ENCODE measurements at places on chromosomes 6 and 20.

GRCh38 chr20:2618815-2619214 is 33.6 kb upstream of the NOP56 start:
- no peak for DNase-seq

GRCh38 chr6:27825025-27825793 is 87.0 kb downstream of the OR2B2 start:
- no peak for DNase-seq

GRCh38 chr6:109139109-109139508 is 43.8 kb downstream of the CEP57L1 start:
- DNase-seq: no peak

- DNase-seq: no peak
These were observed 8.2 kb upstream of the CDKN1A start for GRCh38 chr6:36670271-36670670.

GRCh38 chr6:149960488-149960887 is 3.3 kb upstream of the ULBP1 start:
- no peak for DNase-seq

DNA sequence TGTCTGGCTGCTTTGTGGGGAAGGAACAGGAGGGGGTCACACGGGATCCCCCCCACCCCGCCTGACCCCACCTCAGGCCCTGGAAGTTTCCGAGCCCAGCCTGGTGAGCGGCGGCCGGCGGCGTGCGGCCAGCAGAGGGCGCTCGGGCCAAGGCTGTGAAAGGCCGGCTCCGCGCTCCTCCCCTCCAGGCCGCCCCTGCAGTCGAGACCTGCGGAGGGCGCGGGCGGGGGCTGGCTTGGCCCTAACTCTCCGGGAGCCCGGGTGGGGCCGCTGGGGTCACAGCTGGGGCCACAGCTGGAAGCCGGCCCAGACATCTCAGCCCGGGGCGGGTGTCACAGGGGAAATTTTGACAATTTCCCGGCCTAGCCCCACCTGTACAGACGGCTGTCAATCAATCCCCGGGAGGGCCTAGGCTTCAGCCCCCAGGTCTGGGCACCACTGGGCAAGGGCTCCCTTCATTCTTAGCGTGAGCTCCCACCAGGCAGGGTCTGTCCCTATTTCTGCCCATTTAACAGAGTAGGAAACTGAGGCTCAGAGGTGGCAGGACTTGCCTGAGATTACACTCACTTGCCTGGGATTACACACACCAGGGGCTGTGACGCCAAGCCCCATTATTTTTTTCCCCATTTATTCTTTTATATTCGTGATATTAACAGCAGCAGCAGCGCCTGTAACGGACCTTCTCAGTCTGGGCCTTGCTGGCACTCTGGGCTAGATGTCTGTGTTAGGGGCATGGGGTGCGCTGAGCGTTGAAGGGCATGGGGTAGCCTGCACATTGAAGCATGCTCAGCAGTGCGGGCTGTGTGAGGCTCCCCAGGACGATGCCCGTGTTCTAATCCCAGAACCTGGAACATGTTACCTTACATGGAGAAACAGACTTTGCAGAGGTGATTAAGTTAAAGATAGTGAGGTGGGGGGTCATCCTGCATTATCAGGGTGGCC is 23.0 kb downstream of the ZBP1 start:
- DNase-seq: peak; percentile 59

GRCh38 chr20:24721891-24722568 is 227.0 kb upstream of the CST7 start:
- DNase-seq: no peak

GRCh38 chr6:134464690-134465411 is 146.9 kb upstream of the SGK1 start:
- DNase-seq: no peak

- no peak for DNase-seq
These were observed 270.0 kb upstream of the SOX4 start for GRCh38 chr6:21323577-21323976.

DNA sequence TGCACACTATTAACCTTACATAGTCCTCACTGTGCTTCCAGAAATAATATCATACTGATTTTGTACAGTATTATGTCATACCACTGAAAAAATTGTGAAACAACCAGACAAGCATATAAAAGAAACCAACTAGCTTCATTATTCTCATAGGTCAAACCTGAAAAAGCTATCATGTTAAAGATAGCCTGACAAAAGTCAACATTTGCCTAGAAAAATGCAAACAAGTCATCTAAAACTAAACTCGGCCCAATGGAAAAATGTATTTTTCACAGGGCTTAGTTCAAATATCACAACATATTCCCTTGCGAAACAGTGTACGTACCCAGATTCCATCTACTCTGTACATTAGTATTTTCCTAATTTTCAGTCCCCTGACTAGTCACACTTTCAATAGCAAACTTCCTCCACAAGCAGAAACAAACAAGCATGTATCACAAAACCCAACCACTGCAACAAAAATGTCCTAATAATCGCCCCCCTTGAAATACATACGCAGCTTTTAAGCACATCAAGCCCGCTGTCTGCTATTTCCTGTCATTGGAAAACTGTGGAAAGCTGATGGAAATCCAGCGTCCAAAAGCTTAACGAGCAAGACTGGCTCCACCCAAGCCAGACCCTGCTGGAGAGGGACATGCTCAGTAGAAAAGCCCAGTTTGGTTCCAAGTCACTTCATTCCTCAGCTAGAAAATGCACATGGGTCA is 93.1 kb downstream of the EPB41L2 start:
- DNase-seq: no peak

DNA sequence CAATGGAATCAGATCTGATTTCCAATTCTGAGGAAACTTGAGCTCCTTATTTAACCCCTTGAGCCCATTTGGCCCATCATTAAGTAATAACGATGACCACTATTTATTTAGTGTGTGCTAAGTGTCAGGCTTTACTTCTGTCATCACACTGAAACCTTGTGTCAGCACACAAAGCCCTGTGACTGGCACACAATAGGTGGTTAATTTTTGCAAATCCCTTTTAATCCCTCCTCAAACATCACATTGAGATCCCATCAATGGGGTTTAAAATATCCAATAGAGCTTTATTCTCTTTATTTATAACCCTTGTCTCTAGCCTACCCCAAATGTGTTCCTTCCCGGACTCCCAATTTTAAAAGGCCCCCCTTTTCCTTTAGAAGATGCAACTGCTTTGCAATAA is 656.8 kb upstream of the CHD6 start:
- no peak for DNase-seq

DNA sequence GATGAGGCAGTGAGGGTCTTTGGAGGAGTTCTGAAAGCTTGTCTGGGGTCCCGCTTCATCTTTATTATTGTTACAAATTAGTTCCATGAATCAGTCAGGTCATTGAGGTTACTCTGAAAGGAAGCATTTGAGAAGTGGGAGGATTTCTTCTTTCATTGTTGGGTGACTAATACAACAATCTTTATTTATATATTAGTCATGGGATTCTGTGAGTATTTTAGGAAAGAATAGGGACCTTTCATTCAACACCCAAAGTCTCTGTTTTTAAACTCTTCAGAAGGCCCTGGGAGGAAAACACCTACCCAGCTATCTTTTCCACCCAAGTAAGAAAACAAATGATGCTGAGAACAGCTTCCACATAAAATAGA is 98.3 kb downstream of the SOD2 start:
- DNase-seq: no peak

DNA sequence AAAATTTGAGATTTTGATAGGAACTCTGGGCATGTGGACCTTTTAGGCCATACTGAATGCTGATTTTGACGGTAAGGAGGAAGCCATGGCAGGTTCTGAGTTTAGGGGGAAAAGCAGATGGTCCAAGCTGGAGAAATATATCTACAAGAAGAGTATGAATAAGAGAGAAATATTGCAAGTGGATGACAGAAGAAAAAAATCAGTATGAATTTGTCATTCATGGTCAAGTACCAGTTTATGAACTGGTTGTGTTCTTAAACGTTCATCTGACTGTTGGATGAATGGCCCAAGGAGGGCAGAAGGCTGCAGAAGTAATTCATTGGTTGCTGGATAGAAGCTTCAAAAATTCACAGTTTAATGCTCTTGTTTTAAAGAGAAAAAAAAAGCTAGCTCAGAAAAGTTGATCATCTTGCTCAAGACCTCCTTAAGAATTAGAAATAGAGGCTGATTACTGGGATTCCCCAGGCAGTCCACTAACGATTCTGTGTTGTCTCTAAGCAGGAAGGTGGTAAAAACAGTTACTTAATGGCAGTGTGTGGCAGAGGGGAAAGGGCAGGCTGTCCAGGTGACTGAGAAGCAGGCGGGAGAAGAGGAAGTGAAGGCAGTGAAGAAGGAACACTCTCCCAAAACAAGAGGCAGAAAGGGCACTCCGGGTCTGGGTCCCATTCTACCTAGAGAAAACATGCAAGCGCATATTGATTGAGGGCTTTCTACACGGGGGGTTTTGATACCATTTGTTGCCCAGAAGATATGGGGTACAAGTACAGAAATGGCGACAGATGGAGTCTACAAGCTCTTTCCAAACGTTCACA is 2.0 kb upstream of the DUSP22 start:
- no peak for DNase-seq

- no peak for DNase-seq
These were observed at the start of gene RSPO4 for GRCh38 chr20:1001911-1002681. RSPO4 (minus strand) TSS chr20:1002311; CDS start chr20:1002164, 147 bp downstream.

DNA sequence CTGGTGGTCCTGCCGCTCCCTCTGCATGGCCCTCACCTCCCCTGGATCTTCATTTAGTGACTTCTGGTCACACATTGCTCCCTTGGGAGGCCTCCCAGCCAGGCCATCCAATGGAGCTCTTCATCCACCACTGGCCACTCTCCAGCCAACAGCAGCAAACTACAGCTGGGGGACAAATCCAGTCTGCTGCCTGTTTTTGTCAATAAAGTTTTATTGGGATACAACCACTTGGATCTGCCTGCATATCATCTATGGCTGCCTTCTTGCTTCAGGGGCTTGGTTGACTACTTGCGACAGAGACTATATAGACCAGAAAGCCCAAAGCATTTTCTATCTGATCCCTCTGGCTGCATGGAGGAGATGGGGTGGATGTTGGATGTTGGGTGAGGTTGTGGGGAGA is 156.6 kb upstream of the SULF2 start:
- no peak for DNase-seq

DNA sequence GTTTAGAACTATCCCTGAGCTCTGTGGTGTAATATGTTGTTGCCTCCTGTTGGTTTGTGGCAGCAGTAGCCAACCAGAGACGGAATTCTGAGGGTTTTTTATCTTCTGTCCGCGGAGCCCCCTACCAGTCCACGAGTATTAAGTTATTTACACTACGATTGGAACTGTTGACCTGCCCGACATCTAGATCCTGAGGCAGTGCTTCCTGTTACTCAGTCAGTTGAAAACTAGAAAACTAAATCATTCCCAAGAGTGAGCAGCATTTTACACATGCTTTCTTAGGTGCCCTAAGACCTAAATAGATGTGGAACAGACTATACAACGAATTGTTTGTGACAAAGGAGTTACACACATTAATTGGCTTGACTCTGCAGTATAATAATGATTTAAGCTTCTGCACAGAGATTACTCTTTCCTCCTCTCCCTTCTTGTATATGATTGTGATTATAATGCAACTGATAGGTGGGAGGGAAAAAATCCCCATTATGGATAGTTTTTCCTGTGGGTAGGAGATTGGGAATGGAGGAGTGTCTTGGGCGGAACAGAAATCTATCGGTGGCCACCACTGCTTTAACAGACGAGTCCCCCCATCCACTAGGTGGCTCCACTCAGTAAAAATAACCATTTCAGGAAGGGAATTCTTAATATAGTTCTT is 1.7 kb downstream of the LOC128125822 start:
- DNase-seq: no peak

DNA sequence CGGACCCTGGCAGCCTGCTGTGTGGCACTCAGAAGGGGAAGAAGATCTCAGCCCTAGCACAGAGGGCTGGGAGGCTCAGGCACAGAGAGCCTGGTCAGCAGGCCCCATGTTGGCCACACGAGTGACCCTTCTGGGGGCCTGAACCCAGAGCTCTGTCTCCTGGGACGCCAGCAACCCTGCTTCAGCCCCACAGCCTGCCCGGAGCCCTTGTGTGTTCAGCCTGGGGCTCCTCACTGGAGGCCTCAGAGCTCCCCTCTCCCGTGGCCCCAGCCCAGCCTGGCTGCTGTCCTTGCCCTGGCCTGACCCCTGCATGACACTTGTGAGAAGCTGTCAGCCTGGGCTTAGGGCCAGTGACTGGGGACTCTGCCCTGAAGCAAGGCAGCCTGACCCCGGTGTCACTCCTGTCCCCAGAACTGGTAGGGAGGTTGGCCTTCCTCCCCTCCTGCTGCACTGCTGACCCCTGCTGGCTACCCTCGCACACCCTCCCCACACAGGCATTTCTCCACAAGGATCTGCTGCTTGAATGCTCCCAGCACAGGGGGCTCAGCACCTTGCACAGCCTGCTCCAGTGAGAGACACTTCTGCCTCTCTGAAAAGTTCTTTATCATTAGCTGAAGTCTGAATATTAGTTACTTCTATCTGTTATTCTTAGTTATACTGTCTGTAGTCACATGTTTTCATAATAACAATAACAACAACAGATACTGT is 15.4 kb upstream of the IP6K3 start:
- no peak for DNase-seq

GRCh38 chr6:75504465-75505222 is 11.0 kb upstream of the FILIP1 start:
- no peak for DNase-seq

DNA sequence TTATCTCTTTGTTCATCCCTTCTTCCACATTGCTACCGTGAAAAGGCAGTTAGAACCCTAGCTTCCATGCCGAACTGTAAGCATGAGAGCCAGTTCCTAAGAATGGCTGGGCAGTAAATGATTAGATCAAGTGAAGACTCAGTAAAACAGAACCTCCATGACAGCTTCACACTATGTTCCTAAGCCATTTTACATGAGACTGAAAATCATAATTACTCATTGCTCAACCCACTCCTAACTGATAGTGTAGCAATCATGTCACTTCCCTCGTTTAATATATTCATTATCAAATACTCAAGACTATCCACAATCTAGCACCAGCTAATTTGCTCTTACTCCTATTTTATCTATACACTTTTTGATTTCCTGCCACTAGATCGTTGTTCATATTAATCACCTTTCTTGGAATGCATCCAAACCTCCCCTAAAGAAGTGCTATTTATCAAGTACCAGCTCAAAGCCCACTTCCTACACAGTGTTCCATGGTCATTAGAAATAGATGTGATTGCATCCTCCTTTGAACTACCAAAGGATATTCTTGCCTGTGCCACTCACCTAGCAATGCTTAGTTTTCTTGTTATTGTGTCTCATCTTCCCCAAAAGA is 6.0 kb downstream of the TMEM30A start:
- no peak for DNase-seq

DNA sequence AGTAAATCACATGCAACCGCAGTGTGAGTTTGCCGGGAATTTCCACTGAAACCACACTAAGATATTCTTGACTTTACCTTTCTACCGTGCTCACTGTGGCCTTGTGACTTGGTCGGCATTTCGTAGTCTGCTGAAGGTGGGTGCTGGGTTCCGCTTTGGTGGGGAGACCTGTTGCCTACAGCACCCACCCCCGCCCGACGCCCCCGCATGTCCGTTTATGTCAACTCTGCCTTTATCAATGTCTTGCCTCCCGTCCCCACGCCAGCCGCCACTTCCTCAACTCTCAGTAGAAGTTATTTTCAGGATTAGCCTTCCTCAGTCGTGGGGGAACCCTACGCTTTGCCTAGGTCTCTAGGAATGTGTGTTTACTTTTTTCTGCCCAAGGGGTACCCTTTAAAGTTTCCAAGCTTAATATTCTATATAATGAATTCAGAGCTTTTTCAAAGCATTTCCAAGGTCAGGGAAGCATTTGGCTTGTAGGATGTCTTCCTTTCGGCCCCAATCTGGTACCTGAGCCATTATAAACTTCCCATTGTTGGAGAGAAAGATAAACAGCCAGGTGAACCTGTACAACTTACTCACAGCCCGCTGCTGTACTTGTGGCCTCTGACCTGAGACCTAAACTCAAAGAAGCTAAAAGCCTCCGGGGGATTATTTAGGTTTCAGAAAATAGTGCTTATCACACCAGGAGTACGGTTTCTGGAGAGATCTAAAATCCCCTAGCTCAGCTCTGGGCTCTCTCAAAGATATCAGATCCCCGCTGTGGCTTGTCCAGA is 54.2 kb downstream of the TBC1D7 start:
- peak; percentile 5 for DNase-seq
